ENCODE measurements at places on chromosomes 13 and 19.

DNA sequence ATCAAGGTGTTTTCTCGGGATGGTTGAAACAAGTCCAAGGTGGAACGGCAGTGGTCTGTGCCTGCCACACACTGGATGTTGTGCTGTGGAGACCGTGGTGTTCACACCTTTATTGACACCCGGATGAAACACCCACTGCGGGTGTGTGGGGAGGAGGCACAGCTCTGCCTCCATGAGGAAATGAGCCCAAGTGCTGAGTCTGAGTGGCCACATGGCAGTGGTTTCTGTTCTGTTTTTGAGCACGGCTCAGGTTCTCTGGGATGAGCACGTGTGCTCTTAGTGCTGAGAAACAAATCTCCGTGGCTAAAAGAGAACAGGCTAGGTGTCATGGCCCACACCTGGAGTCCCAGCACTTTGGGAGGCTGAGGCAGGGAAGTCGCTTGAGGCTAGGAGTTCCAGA lies 29.5 kb downstream of the UPF1 start:
- no peak for DNase-seq

- no peak for DNase-seq
These were observed 421.0 kb upstream of the MIR17HG start for GRCh38 chr13:90926459-90926858.

DNA sequence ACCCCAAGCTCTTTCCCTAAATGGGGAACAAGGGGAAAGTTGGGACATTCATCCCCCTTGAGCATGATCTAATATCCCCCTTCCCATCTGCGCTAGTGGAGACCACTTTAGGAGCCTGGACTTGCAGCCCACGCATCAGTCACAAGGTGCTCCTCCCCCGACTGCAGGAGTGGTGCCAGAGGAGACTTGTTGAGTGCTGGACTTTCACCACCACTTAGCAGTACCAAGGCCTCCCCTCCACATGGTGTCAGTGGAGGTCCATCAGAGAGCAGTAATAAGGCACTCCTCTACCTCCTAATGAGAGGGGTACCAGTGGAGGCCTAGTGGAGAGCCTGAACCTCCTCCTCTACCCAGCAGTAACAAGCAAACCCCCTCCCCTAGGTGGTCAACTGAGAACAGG lies 22.5 kb downstream of the CAB39L start:
- no peak for DNase-seq

DNA sequence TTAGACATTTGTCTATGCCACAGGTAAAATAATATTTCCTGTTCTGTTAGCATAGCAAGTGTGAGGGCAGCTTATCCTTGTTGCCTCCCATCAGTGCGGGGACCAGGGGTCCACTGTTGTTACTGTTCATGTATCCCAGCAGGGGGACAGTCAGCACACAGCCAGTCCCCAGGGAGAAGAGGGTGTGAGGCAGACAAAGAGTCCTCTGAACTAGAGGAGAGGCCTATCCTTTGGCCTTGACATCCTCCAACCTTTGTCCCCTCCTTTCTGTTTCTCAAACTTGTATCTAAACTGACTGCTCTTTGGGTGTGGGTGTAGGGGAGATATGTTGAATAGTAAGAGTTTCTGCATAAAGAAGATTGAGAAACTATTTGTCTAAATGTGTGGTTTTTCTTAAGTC lies 2.9 kb upstream of the GPR18 start:
- DNase-seq: no peak

DNA sequence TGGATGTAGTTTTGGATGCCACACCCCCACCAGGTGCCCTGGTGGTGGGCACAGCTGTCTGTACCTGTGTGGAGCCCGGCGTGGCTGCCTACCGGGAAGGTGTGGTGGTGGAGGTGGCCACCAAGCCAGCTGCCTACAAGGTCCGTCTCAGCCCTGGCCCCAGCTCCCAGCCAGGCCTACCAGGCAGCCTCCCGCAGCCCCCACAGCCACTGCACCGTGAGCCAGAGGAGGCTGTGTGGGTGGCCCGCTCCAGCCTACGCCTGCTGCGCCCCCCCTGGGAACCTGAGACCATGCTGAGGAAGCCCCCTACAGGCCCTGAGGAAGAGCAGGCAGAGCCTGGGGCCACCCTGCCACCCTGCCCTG lies 3.5 kb downstream of the CIC start:
- no peak for DNase-seq

DNA sequence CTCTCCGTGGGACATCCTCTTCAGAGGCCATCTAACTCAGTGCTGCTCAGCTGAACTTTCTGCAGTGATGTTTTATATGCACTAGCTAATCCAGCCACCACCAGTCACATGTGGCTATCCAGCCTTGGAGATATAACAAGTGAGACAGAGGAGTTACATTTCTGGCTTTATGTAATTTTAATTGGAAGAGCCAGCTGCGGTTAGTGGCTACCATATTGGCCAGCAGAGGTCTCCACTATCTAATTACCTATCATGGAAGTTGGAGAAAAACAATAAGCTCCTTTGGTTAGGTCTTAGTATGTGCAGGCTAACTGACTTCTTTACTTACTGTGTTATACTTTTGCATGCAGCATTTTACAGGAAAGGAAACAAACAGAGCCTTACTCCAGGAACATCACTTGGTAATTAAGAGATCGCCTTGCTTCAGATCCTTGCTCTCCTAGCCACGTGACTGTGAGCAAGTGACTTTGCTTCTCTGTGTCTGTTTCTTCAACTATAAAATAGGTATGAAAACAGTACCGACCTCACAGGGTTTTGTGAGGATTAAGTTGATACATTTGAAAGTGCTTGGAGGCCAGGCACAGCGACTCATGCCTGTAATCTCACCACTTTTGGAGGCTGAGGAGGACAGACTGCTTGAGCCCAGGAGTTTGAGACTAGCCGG lies 1.6 kb upstream of the KLK10 start:
- peak; percentile 11 for DNase-seq

DNA sequence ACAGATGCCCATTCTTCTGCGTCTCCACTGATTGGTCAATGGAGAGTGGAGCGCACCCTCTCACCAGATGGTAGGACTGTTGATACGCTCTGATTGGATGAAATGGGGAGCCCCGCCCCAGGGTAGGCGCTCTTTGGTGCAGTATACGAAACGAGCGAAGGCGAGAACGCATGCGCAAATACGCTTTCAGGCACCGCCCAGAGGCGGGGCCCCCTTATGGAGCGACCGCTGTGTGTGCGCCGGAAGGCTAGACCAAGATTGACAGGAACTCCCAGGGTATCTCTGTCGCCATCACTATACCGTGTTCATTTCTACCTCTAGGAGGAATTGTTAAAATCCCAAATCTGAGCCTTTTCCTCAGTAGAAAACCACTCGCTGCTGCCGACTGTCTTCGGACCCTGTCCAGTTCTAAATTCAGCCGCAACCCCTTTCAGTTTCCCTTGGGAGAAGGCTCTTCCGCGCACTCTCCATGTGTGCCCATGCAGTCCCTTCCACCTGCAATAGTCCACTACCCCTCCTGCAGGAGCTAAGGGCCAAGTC lies 720 bp upstream of the HNRNPL start:
- DNase-seq: no peak

DNA sequence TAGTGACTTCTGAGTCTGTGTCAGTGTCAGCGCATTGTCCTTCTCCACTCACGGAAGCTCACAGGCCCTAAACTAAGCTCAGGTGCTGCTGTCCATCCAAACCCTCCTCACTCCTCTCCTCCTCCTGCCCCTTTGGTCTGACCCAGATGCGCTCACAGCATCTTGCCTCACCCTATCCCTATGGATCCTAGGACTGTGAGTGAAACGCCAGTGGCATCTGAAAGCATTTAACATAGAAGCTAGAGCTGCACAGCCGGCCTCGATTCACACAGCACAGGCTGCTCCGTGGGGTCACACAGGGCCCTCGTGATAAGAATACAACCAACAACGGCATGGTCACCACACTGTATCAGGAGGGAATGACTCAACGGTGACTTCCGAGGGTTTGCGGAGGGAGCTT lies 149.1 kb upstream of the SPACA7 start:
- DNase-seq: no peak

- no peak for DNase-seq
These were observed 689.0 kb upstream of the SLITRK1 start for GRCh38 chr13:84571264-84571663.

GRCh38 chr19:18683958-18684641 lies 620 bp downstream of the CRTC1 start:
- DNase-seq: no peak

DNA sequence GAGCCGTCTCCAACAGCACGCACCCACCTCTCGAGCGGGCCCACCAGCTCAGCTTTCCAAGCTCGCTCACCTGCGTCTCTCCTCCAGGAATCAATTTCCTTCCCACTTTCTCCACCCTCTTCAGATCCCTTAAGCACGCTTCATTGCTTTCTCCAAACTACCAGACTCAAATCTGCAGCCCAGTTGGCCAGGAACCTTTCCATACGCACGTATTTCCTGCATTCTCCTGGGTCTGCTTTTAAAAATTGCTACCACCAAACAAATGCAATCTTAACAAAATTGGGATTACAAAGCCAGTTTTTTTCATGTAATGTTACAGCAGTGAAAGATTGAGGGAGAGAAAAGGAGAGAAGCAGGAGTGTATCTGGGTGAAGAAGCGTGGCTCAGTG lies 1.5 kb downstream of the ENOX1 start:
- DNase-seq: no peak

DNA sequence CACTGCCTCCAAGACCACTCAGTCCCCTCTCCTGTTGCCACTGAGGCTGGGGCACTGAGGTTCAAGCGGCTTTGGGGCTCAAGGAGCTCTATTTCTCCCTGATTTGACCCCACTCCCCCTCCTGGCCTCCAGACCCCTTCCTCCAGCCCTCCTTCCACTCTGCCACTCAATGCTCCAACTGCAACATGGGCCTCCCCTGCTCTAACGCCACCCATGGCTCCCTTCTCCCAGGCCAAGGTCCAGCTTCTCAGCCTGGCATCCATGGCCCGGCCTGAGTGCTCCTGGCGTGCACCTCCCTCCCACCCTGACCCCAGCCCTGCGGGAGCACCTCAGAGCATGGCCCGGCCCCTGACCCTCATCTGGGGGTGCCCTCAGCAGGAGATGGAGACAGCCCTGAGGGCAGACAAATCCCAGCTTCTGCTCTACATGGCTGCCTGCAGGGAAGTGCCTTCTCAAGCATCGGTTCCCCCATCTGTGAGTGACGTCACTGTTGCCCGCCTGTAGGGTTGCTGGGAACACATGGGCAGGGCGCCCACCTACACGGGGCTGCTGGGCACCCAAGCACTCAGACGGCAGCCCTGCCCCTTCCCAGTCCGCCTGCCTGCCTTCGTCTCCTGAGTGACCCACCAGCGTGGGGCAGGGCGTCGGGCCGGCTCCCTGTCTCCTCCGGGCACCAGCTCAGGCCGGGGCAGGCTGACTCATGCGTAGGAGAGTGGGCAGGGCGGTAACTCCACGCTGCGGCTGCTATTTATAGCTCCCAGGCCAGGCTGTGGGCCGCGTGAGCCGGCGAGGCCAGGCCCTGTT lies 1.6 kb upstream of the DIRAS1 start:
- peak; percentile 40 for DNase-seq

DNA sequence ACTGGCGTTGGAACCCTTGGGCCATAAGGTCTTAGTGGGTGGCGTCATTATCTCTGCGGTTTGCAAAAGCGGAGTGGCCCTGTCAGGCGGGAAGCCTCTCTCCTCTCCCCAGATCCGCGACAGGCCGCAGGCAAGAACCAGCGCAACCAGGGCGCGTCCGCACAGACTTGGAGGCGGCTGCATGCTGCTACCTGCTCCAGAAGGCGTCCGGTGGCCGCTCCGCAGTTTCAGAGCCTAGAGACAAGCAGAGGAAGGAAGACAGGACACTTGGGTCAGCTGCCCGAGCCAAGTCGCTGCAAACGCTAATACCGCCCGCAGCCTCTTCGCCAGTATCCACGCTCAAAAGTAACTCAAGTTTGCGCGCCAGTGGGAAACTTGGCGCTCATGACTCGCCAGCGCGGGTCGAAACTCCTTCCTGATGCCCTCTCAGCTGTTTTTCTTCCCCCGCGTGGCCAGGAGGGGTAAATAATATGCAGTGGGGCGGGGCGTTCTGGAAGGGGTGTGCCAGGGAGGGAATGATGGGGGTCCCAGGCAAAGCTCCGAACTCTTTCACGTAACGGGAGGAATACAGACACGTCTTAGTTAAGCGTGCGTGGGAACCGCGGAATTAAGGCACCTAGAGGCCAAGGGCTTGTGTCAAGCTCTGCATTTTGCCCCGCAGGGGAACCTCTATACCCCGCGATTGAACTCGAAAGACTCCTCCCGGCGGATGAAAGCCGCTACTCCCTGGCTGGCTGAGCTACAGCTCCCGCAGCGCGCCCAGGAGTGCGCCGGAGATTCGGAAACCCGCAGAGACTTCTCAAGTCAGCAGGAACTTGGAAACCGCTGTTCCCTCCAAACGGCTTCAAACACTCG lies at the start of gene EDNRB:
Gene EDNRB, minus strand, starts transcription at position 441 of the 855 bp plus-strand sequence. Its CDS starts 258 bp downstream, at position 183.
- DNase-seq: no peak
